RKO (cell line): ENCODE measurements at places on chromosomes 5 and 9.

- no peak for DNase-seq
These were observed 43.6 kb upstream of the LRRTM2 start for GRCh38 chr5:138918686-138919085.

GRCh38 chr9:114827641-114828302 lies 21.9 kb upstream of the TNFSF15 start:
- DNase-seq, result no peak

DNA sequence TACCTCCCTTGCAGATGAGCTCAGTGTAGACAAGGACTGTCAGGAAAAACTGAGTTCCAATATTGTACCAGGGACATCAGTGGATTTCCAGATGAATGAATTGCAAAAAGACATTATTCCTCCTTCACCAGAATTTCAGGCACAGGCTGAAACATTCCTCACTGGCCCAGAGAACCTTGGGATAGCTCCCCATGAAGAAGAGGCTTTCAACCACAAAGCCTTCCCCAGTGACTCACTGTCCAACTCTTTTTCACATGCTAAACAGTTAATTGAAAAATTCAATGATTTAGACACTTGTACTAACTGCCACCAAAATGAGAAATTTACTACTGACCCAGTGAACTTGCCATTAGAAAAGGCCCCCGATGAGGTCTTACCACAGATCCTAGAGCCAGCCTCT lies 144.5 kb downstream of the UNC13B start:
- DNase-seq, result no peak

- DNase-seq, result peak; percentile 32
These were observed 212.0 kb downstream of the ADAMTS12 start for GRCh38 chr5:33679791-33680190.

DNA sequence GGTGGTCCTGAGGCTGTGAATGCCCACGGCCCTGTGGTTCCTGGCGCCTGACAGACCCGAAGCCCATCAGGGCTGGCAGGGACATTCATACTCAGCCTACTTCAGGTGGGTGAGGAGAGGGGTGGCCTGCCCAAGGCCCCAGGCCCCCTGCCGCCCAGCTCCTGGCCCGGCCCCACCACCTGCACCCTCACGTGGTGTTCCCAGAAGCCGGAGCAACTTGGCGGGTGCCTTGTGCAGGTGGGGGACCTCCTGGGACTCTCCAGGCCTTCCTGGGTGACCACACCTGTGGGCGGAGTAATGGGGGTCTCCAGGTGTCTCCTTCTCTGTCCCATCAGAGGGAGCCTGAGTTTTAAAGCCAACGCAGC lies 36.8 kb upstream of the UBAC1 start:
- no peak for DNase-seq

DNA sequence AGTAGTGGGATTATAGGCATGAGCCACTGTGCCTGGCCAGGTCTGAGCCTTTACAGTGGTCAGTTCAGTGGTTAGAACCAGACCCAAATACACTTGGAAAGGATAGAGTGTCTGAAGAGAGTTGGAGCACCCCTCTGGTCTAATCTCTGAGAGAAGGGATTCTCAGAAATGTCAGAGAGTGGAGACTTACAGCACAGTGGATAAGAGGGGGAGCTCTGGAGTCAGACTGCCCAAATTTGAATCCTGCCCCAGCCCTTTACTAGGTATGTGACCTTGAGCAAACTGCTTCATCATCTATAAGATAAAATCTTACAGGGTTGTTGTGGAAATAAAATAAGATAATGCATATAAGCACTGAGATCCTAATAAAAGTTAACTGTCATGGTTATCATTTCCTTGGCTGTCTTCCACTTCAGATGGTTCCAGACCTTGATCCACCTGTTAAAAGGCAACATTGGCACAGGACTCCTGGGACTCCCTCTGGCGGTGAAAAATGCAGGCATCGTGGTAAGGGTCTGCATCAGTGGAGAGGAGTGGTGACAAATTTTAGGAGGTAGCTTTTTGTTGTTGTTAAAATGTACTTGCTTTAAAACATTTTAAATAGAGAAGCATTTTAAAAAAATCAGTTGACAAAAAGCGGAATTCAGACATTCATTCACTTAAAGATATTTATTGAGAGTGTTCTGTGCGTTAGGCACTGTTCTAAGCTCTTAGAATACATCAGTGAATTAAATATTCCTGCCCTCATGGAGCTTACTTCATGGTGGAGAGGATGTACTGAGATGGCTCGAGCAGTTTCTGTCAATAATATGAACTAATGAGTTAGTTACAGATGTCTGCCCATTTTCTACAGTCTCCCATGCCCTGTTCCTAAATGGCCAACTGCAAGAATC lies 16.0 kb downstream of the SLC36A1 start:
- DNase-seq, result no peak

DNA sequence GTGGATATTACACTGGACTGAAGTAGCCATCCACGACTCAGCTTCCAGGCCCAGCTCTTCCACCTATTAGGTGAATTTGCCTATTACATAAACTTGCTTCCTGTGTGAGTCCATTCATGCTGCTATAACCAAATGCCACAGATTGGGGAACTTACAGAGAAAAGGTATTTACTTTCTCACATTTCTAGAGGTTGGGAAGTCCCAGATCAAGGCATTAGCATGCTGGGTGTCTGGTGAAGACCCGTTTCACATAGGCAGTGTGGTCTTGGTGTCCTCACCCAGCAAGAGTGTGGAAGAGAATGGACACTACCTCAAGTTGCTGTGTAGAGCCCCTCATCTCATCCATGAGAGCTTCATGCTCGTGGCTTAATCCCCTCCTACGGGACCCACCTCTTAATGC lies 282.6 kb downstream of the IRX1 start:
- DNase-seq, result no peak

- no peak for DNase-seq
These were observed 617.5 kb upstream of the WWC1 start for GRCh38 chr5:167673942-167674341.

- DNase-seq, result peak; percentile 1
These were observed 33.4 kb downstream of the GRIA1 start for GRCh38 chr5:153523831-153524230.

GRCh38 chr9:123356851-123357742 lies 1.1 kb downstream of the CRB2 start:
- no peak for DNase-seq

- no peak for DNase-seq
These were observed 198.2 kb upstream of the SEMA6A start for GRCh38 chr5:116772806-116773205.

- no peak for DNase-seq
These were observed 1622.5 kb downstream of the MAT2B start for GRCh38 chr5:165127941-165128340.

DNA sequence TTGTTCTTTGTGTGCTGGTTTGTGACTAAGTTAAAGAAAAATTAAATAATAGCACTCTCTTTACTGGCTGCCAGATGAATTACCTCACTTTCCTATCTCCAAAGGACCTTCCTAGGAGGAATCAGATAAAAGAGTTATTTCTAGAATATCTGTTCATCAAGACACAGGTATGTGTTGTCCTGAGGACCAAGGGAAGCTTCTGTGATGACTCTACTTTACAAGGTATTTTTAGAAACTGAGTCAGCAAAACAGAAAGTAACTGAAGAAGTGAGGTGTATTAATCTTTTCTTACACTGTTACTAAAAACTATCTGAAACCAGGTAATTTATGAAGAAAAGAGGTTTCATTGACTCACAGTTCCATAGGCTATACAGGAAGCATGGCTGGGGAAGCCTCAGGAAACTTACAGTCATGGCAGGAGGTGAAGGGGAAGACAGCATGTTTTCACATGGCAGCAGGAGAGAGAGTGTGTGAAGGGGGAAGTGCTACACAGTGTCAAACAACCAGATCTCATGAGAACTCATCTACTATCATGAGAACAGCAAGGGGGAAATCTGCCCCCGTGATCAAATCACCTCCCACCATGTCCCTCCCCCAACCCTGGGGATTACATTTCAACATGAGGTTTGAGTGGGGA lies 189.2 kb upstream of the DMAC1 start:
- no peak for DNase-seq

GRCh38 chr5:90480699-90481098 lies 6.0 kb downstream of the POLR3G start:
- DNase-seq, result no peak

GRCh38 chr9:88076286-88077070 lies 61.8 kb downstream of the SPATA31C2 start:
- DNase-seq, result no peak

- DNase-seq, result no peak
These were observed 56.3 kb upstream of the BICD2 start for GRCh38 chr9:92820964-92821363.

DNA sequence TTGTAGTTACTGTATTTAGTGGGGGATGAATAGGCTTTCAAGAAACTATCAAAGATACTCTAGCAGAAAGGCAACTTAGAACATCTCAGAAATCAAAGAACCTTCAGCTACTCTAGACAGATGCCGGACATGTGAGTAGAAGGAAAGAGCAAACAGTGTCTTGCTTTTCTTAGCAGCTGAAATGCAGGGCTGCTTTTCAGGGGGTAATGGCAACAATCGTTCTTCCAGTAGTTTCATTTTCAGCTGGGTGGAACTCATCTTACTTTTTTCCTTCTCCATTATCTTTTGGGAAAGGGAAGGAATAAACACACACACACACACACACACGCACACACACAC lies 281.6 kb downstream of the CRB2 start:
- DNase-seq, result no peak

DNA sequence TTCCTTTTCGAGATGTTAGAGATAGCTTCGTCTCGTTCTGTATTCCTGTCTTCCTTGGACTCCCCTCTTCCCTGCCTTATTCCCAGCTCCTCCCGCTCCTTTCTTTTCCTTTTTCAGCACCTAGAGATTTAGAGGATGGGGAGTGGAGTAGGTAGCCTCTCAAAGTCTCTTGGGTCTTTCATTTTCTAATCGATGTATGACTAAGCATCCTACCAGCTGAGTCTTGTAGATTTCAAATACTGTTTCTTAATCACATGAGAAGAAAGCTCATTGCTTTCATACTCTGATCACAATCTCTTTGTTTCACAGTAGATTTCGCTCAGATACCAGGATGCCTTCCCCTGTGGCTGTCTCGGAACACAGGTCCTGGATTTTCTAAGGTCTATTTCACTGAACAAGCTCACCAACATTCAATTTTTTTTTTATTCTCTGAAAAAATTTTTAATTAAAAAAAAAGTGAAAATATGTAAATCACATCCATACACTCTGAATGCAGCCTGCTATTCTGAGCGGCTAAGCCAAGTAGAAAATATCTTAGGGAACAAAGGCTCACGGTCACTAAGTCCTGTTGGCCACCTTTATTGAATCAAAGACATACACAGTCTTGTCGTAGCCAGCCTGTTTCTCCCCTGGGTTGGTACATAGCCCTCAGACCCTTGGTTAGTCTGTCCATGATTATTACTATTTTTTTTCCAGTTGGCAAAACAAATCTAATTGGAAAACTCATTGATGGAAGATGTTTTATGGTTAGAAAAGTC lies 413.8 kb downstream of the KDM4C start:
- no peak for DNase-seq

GRCh38 chr5:111119856-111120255 lies 27.7 kb downstream of the WDR36 start:
- no peak for DNase-seq

DNA sequence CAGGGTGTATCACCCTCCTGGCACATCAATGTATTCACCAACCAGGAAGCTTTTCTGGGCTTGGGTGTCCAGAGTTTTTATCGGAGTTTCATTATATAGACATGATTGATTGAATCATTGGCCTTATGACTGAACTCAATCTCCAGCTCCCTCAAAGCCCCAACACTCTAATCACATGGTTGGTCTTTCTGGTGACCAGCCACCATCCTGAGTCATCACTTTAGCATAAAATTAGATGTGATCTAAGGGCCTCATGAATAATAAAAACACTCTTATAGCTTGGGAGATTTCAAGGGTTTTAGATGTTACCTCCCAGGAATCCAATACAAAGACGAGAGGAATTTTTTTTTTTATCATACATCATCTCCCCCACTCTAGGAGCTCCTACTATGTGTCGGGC lies 7.7 kb upstream of the PBX3 start:
- DNase-seq, result peak; percentile 33

- DNase-seq, result no peak
These were observed 240.3 kb downstream of the FANCC start for GRCh38 chr9:95077053-95077765.

DNA sequence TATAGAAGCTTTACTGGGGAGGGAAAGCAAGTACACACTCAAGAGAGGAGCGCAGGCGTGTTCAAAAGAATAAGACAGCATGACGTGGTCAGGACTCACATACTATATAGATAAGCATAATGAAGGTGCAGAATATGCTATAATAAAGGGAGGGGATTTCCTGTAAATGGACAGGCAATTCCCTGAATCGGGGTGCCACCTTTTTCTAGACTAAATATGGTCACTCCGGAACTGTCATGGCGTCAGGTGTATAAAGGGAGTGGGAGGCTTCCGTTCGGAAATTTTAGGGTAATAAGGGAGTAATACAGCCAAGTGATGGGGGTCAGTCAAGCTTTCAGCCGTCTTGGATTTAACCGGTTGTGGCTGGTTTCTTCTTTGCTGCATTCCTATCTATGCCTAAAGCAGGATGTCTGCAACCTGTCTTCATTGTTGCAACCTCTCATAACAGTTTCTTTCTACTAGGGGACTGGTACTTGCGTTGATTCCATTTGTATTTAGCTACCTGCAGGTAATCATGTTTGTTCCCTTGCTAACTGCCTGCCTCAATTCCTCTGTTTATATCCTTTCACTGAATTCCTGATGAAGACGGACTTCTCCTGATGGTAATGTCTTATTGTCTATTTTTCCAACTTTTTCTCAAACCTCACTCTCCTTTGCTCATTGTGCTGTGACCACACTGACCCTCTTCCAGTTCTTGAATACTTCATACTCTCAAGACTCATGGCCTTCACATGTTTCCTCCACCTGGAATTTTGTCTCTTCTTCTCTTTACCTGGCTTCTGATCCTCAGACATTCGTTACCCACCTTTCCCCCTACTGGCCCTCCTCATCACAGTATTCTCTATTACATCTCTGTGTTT lies 48.9 kb downstream of the PRR16 start:
- no peak for DNase-seq

- DNase-seq, result no peak
These were observed 21.7 kb upstream of the FBXW11 start for GRCh38 chr5:172028167-172028566.
